ENCODE measurements at places on chromosomes 2 and 18.

- DNase-seq, result no peak
Observed at GRCh38 chr2:113834051-113834730, 55.7 kb upstream of the ACTR3 start.

DNA sequence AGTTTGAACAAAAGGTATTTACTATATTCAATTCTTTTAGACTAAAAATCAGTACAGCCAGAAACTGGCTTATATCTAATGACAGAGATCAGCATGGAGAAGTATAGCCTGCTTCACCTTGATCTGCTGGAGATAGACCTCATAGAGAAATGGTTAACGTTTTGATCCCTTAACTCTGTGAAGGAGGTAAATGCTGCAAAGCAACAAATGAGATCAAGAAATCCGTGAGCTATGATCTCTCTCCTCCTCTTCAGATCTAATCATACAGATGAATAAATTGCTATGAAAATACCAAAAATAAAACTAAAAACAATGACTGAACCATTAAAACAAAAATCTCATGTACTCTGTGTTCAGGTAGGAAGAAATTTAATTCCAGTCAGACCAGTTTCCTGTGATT lies 42.8 kb downstream of the KLHL14 start:
- no peak for DNase-seq

DNA sequence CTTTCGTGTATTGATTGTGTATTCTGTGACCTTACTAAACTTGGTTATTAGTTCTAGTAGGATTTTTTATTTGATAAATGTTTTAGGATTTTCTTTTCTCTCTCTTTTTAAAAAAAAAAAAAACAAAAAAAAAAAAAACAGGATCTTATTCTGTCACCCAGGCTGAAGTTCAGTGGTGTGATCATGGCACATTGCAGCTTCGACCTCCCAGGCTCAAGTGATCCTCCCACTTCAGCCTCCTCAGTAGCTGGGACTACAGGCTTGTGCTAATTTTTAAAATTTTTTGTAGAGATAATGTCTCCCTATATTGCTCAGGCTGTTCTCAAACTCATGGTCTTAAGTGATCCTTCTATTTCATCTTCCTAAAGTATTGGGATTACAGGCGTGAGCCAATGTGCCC lies 19.0 kb downstream of the TTLL4 start:
- no peak for DNase-seq

GRCh38 chr2:55926974-55927373 lies 3.4 kb upstream of the EFEMP1 start:
- DNase-seq, result no peak

DNA sequence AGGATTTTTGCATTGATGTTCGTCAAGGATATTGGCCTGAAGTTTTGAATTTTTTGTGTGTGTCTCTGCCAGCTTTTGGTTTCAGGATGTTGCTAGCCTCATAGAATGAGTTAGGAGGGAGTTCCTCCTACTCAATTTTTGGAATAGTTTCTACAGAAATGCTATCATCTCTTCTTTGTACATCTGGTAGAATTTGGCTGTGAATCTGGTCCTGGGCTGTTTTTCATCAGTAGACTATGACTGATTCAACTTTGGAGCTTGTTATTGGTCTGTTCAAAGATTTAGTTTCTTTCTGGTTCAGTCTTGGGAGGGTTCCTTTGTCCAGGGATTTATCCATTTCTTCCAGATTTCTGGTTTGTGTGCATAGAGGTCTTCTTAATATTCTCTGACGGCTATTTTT lies 166.7 kb downstream of the ST6GAL2 start:
- DNase-seq, result no peak

GRCh38 chr18:49669403-49669802 lies 107.5 kb downstream of the LIPG start:
- no peak for DNase-seq

DNA sequence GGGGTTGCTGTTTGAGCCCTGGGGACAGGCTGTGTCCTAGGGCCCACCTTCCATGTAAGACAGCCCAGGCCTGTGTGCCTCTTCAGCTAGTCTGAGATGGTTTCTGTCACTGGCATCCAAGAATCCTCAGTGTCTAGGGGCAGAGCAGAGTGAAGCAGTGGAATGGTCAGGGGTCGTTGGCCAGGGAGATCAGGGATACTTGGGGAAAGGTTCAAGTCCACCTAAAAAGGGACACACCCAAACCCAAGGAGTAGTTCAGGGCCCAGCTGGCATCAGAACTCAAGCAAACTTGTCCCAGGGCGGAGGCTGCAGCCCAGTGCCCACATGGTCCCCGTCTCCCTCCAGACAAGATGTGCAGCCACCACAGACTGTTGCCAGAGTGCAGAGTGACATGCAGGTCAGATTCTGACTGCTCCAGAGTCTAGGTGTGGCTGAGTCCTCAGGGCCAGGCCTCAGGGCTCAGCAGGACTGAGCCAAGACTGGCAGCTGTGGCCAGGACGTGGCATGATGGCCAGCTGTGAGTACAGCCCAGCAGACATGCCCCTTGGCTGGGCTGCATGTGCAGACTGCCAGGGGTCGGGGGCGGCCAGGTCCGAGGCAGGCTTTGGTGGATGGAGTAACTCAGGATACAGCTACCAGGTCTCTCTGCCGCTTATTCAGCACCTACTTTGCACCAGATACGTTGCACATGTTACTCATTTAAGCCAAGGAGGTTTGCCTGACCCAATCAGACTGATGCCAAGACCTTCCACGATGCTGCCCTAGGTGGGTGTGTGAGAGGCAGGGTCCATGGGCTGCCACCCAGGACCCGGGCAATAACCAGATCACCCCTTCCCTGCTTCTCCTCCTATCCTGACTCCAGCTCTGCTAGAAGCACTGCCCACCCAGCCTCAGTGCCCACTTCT lies 146.6 kb downstream of the SMAD7 start:
- DNase-seq, result no peak

GRCh38 chr2:239910851-239911640 lies 114.1 kb downstream of the NDUFA10 start:
- no peak for DNase-seq
